ENCODE measurements at places on chromosomes 11 and 22.

DNA sequence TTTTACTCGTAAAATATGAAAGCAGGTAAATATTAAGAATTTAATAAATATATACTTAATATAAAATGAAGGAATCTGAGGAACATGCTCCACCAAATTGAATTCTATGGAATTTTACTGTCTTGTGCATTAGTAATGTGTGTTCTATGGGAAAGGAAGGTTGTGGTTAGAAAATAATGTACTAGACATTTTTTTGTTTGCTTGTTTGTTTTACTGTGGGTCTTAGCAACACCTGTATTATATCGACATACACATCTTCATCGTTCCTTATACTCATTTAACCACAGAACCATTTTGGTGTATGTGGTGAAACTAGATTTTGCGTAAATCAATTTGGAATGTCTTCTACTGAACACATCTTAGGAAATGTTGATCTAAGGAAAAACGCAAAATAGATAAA, 114.1 kb upstream of the MTMR2 start:
- DNase-seq, result no peak

GRCh38 chr11:102824556-102824955, 18.9 kb downstream of the MMP3 start:
- DNase-seq, result no peak

DNA sequence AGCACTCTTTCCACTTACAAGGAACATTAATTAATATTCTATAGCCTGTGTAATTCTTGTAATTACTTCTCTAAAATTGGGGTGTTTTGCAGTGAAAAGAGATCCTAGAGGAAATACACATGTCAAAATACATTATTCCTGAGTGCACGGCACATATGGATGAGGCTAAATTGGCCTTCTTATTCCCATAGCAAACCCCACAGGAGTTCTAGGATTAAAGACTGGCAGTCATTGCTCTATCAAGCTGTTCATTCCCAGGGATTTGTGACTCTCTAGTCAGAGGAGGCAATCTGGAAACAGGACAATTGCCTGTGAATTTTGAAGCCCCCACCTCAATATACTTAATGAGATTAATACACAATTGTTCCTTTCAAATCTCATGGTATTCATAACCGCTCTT, 145.9 kb upstream of the OPCML start:
- DNase-seq, result no peak

DNA sequence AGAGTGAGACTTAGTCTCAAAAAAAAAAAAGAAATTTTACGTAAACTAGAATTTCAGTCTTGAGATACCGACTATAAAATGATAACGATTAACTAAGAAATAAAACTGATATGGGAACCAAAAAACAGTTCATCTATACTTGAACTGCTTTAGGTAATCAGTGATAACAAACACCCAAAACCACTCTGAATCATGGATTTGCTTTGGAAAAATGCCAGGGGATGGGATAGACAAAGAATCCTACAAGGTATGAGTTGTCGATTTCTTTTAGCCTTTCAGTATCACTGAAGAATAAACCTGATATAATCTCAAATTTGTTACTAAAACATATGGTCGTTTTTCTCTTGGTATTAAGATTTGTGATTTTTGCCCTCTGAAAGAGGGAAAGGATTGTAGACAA, 13.7 kb downstream of the CSTF3 start:
- DNase-seq, result no peak

DNA sequence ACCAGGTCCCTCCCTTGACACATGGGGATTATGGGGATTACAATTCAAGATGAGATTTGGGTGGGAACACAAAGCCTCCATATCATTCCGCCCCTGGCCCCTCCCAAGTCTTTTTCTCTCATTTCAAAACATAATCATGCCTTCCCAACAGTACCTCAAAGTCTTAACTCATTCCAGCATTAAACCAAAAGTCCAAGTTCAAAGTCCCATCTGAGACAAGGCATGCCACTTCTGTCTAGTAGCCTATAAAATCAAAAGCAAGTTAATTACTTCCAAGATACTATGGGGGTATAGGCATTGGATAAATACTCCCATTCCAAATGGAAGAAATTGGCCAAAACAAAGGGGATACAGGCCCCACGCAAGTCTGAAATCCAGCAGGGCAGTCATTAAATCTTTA, 19.7 kb upstream of the EIF4G2 start:
- DNase-seq, result no peak

DNA sequence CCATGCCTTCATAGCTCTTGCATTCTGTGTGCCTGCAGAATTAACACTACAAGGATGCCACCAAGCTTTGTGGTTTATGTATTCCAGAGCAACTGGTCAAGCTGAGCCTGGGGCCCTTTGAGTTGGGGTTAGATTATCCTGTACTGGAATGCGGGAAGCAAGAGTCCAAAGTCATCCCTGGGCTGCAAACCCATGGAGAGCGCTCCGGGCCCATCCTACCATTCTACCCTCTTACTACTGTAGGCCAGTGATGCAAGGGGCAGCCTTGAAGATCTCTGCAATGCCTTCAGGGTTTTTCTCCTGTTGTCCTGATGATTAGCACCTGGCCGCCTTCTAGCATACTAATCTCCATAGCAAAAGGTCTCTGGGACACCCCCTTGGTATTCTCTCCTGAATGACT, 51.3 kb downstream of the TUG1 start:
- no peak for DNase-seq

DNA sequence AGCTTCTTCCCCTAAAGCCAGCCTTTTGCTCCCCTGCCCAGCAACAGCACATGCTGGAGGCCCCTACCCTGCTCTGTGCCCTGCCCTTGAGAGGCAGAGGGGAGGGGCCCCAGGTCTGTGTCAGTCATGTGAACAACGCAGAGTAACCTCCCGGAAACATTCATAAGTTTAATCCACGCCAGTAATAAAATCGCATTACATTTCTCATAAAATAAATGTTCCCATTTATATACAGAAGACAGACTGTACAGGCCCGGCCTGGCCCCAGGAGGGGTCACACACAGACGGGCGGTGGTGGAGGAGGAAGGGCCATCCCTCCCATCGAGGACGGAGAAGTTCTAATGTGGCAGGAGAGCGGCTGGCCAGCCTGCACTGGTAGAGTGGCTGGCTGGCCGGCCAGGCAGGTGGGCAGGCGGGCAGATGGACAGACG, 39.5 kb downstream of the LMO1 start:
- DNase-seq, result no peak

GRCh38 chr22:48234011-48234410, 1471.6 kb downstream of the TBC1D22A start:
- no peak for DNase-seq

- DNase-seq, result no peak
Measured at GRCh38 chr11:128884054-128884453, 7.1 kb upstream of the KCNJ5 start.

- DNase-seq, result no peak
Measured at GRCh38 chr11:125074511-125075241, 11.6 kb downstream of the SLC37A2 start.

DNA sequence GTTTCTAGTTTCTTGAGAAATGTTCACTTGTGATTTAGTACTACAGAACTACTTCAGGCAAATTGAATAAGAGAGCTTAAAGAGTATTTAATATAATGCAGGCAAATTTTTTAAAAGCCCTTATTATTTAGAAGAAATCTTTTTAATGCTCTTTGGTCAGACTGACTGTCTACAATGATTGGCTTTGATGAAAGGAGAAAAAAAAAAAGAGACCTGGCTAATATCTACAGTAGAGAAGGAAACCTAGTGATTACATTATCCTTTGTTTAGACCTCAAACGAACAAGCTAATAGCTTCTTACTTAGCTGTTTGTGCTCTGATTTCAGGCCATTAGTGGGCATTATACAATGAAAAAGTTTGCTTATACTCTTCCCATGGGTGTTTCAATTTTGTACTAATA, 1043.1 kb downstream of the JRKL start:
- no peak for DNase-seq

DNA sequence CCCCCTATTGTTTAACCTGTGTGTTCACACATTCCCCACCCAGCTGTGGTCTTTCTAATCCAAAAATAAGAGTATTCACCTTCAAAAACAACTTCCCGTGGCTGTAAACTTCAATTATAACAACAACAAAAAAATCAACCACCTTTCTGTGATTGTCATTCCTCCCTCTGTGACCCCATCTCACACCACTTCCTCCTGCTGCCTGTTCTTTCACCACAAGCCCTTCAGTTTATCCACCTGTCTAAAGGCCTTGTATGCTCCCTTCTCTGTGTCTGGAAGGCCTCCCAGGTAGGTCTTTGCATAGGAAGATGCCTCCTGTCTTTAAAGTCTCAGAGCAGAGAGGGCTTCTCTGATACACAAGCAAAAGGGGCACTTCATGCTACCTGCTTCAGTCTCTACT, 707.7 kb downstream of the OPCML start:
- DNase-seq, result no peak

- DNase-seq, result no peak
Measured at GRCh38 chr22:35882211-35883030, 146.2 kb downstream of the RBFOX2 start.

DNA sequence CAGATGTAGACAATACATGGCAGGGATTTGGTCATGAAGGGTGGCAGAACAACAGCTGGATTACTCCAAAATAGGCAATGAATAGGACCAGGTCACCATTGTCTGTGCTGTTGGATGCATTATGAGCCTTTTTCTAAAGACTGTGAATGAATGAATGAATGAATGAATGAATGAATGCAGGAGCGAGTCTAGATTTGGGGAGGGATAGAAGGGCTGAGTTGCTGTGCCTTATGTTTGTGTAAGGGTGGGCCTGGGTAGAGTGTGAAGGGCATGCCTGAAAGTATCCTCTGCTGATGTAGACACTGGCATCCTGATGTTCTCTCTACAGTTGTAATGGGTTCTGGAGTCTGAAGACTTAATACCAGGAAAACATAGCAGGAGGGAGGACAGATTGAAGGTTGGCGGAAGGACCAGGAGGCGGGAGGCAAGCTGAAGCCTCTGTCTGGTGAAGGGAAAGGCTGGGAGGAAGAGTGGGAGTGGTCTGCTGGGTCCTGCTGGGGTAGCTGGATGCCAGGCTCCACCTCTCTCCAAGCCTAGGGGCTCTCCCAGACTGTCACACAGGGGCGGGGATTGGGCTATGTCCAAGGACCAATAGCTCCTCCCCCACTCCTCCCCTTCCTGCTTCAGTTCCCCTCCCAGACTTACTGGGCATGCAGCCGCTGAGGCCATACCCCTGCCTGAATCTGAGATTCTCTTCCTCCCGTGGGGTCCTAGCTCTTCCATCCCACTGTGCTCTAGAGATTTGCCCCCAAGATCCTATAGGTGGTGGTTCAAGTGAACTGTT, 4.8 kb downstream of the TRIM3 start:
- DNase-seq, result no peak

DNA sequence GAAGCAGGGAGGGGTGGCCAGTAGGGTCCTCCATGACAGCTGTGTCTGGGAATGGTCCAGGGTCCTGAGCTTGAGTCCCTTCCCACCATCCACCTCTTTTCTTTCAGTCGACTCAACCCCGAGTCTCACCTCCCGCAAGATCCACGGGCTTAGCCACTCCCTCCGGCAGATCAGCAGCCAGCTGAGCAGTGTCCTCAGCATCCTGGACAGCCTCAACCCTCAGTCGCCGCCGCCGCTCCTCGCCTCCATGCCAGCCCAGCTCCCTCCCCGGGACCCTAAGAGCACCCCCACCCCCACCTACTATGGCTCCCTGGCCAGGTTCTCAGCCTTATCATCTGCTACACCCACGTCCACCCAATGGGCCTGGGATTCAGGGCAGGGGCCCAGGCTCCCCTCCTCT, 81.9 kb downstream of the CEP164 start:
- no peak for DNase-seq

- DNase-seq, result no peak
Measured at GRCh38 chr22:20009018-20009491, 7.6 kb downstream of the ARVCF start.

All from stimulated activated CD8-positive, alpha-beta memory T cell treated with anti-CD3 and anti-CD28 coated beads, Interleukin-7, amount 100 ng/mL, for 1 hour (primary cell).